Activated CD4-positive, alpha-beta memory T cell treated with anti-CD3 and anti-CD28 coated beads, Interleukin-2, amount 10 ng/mL, durations not matched to agents 7 days and 5 days (primary cell): ENCODE measurements at places on chromosomes 7 and 10. TPM values are rescaled to one million over a fixed set of nuclear protein-coding genes. Genes with fewer than 3 reads are reported as not detected.

Gene COL26A1
- total RNA-seq: not detected

DNA sequence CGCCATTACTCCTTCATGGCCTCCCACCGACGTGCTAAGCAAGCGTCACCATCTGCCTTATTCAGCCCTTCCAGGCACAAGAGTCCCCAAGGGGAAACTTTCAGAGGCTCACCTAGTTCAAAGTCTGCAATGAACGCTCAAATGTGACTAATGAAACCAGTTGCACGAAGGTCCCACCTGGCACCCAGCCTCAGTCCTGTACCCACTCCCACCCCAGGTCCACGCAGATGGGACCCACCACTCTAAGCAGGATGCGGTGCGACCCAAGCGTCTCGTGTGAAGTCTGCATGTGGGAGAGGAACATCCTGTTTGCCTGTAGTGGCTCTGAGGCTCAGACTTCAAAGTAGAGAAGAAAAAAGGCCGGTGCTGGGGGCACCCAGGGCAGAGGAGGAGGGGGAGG, 40.3 kb downstream of the RGS10 start:
- peaks cover 57% of the 10 kb centered on the region for H3K4me1 ChIP-seq
- H3K36me3 ChIP-seq: peaks cover 75% of the 10 kb centered on the region
- H3K27ac ChIP-seq: peak overlapping the region; percentile 91
- DNase-seq: peak; percentile 84
- no peaks in the 10 kb centered on the region for H3K27me3 ChIP-seq

DNA sequence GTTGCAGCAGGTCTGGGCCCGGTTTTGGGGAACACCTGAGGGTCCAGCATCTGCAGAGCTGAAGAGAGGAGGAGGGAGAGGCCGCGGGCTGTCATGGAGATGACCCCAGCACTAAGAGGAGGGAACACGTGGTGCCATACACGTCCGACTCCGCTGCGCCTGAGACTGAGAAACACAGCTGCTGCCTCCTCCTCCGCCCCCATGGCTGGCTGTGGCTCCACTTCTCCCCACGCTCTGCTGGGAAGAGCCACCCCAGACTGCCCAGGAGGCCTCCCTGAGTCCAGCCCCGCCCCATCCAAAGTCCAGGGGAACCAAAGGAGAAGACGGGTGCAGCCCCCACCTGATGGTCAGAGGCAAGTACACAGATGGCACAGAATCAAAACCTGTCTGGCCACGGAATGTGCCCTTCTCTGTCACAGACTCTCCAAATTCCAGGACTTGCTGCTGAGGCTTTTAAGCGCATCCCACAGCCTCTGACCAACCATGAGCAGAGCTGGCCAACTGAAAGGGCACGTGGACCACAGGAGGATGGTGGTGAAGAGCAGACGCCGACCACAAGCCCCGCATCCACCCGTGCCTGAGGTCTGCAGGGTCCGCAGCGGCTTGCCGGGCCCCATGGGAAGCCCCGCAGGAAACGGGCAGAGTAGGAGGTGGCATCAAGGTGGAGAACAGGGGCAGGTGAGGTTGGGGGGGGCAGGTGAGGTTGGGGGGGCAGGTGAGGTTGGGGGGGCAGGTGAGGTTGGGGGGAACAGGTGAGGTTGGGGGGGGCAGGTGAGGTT, 24.0 kb downstream of the STK32C start:
- H3K4me3 ChIP-seq: no peak overlapping the region
- no peak overlapping the region for H3K27ac ChIP-seq
- H3K4me1 ChIP-seq: no peaks in the 10 kb centered on the region

DNA sequence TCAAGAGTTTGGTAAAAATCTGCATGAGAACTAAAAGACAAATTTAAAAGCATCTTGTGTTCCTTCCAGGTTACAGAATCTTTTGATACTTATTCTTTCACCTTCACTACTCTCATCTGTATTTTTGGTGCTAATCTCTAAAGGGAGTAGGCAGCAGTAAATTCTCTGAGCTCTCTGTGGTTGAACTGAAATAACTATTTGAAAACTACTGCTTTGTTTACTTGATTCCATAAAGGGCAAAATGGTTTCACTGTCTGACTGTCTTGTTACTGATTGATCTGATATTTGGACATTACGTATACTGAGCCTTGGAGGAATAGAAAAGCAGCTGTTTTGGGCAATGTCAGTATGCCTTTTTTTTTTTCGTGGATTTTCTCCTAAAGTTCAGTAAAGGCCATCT, 103.3 kb downstream of the CHRM2 start:
- no peaks in the 10 kb centered on the region for H3K36me3 ChIP-seq
- no peaks in the 10 kb centered on the region for H3K27me3 ChIP-seq
- H3K27ac ChIP-seq: no peak overlapping the region
- no peak overlapping the region for H3K4me3 ChIP-seq

DNA sequence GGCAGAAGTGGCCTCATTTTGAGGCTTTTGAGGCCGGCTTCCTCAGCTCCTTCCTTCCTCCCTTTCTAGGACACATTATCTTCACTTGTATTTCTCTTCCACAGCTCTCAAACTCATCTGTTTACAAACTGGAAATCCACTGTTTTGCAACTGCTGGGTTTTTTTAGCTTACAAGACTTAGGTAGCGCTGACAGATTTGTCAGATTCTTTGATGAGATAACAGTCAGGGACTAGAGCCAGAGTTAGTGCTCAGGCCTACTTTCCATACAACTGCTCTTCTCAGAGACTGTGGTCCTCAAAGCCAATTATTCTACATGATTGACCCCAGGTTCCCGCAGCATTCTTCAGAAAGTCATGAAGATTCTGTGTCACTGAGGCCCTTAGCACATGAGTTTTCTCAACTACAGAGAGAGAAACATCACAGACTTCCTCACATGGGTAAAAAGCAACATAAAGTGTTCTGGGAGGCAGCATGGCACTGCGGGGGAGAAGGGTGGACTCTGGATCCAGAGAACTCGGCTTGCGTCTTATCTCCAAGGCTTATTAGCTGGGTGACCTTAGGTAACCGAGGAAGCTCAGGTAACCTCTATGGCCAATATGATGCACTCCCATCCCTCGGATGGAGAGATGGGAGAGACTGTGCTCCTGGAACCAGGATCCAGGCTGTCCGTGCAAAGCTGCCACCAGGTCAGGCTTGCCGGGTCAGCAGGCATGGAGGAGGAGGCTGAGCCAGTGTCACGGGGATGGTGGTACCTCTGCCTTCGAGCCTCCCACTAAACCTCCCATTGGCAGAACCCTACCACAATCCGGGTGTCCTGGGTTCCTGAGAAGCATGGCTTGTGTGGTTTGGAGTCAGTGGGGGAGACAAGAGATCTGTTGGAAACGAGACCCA, 10.5 kb downstream of the DDC start:
- peaks cover 25% of the 10 kb centered on the region for H3K27me3 ChIP-seq
- H3K36me3 ChIP-seq: no peaks in the 10 kb centered on the region
- DNase-seq: no peak
- no peak overlapping the region for H3K27ac ChIP-seq
- no peak overlapping the region for H3K4me3 ChIP-seq

GRCh38 chr7:11379641-11380040, 406.0 kb downstream of the PHF14 start:
- H3K4me3 ChIP-seq: no peak overlapping the region
- H3K4me1 ChIP-seq: no peaks in the 10 kb centered on the region
- no peak overlapping the region for H3K27ac ChIP-seq

DNA sequence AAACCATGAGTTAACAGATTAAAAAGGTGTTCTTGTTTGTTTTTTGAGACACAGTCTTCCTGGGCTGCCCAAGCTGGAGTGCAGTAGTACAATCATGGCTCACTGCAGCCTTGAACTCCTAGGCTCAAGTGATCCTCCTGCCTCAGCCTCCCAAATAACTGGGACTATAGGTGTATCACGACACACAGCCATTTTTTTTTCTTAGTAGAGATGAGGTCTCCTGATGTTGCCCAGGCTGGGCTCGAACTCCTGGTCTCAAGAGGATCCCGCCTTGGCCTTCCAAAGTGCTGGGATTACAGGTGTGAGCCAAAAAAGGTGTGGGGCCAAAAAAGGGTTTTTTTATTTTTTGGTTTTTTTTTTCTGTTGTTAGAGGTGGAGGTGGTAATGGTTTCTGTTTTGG, 29.3 kb downstream of the KMT2C start:
- H3K27me3 ChIP-seq: no peaks in the 10 kb centered on the region
- H3K4me3 ChIP-seq: no peak overlapping the region
- peaks cover 8% of the 10 kb centered on the region for H3K36me3 ChIP-seq
- H3K27ac ChIP-seq: no peak overlapping the region
- no peaks in the 10 kb centered on the region for H3K4me1 ChIP-seq

DNA sequence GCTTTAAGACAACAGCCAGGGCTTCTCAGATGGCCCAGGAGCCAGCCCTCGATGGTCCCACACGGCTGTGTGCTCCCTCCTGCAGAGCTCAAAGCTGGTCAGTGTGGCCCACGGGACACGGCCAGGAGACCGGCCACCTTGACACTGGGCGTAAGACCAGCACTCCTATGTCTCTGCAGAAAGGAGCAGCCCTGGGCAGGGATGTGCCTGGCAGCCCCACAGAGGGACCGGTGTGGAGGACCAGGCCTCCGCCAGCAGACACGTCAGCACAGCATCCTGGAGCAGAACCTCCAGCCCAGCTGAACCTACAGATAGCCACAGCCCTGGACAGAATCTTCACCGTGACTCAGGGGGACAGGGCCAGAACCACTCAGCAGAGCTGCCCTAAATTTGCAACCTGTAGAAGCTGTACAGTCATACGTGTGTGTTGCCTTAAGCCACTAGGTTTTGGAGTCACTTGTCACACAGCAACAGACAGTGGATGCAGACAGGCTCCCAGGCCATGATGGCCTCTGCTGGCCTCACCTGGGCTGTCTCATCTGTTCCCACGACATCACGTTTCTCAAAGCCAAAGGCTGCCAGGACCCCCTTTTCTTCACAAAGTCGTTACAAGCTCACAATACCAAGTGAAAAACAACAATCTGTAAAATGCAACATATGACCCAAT, 132.4 kb downstream of the DIP2C start:
- no peak for DNase-seq
- peaks cover 5% of the 10 kb centered on the region for H3K4me1 ChIP-seq
- H3K27ac ChIP-seq: no peak overlapping the region
- no peak overlapping the region for H3K4me3 ChIP-seq
- H3K36me3 ChIP-seq: no peaks in the 10 kb centered on the region

DNA sequence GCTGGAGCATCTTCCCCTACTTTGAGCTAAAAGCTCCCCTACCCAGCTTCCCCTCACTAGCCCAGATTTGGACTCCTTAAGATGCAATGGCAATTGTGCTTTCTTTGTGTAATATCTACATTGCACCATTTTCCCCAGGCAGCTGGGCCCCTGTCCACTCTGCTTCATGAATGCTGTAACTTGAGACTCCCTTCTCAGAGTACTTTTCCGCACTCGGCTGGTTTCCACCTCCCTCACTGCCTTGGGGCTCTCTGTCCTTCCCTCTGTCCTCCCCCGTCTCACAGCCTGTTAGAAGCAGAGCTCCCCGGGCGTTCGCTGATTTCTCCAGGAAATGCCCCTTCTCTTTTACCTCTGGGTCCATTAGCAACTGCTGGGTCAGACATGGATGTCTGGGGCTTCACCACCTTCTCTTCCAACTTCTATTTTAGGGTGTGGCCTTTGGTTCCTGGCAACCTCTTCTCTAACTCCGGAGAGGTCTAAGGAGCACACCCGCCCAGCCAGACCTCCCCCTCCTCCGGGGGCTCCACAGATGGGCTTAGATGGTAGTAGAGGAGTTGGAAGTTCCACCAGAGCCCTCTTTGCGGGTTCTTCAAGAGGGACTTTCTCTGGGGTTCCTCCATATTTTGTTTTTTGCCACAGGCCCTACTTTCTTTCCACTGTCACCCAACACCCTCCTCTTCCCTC, 2.9 kb upstream of the TMEM72 start:
- DNase-seq: no peak
- H3K4me1 ChIP-seq: peaks cover 3% of the 10 kb centered on the region

Gene INHBA
- total RNA-seq: not detected

Gene UTF1
- not detected for total RNA-seq

Gene LAMB4
- not detected for total RNA-seq

Gene GRB10
- total RNA-seq: 14.2 TPM

DNA sequence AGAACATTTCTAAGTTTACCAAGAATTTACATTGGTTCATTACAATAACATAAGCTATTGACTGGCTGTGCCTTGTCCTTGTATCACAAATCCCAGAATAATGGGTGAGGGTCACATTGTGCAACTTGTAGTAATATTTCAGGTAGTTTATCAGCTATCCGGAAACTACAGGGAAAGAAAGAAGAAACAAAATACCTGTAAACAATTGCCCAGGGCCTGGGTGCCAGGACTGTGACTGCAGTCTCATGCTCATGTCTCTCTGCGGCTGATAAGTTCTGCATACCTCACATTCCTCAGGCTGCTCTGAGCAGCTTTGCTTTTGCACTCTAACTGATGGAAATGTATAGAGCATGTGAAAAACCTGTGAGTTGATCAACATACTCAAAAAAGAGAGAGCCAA, 131.8 kb upstream of the TRIM24 start:
- no peak overlapping the region for H3K4me3 ChIP-seq
- no peaks in the 10 kb centered on the region for H3K36me3 ChIP-seq
- DNase-seq: no peak
- no peak overlapping the region for H3K27ac ChIP-seq
- H3K4me1 ChIP-seq: no peaks in the 10 kb centered on the region

- H3K27me3 ChIP-seq: no peaks in the 10 kb centered on the region
- no peak for DNase-seq
- no peak overlapping the region for H3K27ac ChIP-seq
- peaks cover 13% of the 10 kb centered on the region for H3K4me1 ChIP-seq
- H3K4me3 ChIP-seq: no peak overlapping the region
Measured at GRCh38 chr7:130013241-130013640, 37.9 kb downstream of the ZC3HC1 start.

DNA sequence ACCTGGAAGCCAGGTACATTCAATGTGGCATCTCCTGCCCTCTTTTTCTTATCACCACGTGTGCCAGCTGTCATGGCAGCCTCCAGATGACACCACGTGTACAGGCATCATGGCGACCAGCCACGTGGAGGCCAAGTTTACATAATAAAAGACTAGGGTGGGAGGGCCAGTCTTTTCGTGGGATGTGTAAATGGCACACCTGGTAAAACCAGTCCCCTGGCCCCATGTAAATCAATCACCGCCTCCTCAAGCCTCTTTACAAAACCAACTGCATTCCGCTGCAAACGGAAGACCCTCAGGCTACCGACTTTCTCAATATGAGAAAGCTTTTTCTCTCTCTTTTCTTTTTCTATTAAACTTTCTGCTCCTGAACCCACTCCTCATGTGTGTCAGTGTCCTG, 65.1 kb upstream of the PHF14 start:
- H3K36me3 ChIP-seq: no peaks in the 10 kb centered on the region
- H3K27ac ChIP-seq: no peak overlapping the region
- H3K4me3 ChIP-seq: no peak overlapping the region
- H3K4me1 ChIP-seq: no peaks in the 10 kb centered on the region
- no peak for DNase-seq

GRCh38 chr10:34413756-34414587, 401.1 kb downstream of the PARD3 start:
- no peak overlapping the region for H3K4me3 ChIP-seq
- no peaks in the 10 kb centered on the region for H3K36me3 ChIP-seq
- H3K4me1 ChIP-seq: no peaks in the 10 kb centered on the region
- DNase-seq: no peak
- H3K27ac ChIP-seq: no peak overlapping the region

DNA sequence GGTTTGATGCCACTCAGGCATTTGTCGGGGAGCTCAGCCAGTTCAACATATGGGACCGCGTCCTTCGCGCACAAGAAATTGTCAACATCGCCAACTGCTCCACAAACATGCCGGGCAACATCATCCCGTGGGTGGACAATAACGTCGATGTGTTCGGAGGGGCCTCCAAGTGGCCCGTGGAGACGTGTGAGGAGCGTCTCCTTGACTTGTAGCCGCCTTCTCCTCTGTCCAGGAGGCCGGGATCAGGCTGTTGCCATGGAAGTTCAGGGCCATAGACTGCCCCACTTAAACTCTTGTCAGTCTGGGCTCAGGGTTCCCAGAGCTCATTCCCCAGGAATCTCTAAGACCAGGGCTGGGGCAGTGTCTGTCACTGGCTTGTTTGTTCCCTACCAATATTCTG, 11.3 kb downstream of the NPTX2 start:
- H3K4me1 ChIP-seq: no peaks in the 10 kb centered on the region
- no peak overlapping the region for H3K4me3 ChIP-seq
- H3K27me3 ChIP-seq: no peaks in the 10 kb centered on the region
- no peaks in the 10 kb centered on the region for H3K36me3 ChIP-seq
- no peak overlapping the region for H3K27ac ChIP-seq
